ENCODE measurements at places on chromosomes 7 and 10. TPM values are rescaled to one million over a fixed set of nuclear protein-coding genes. Genes with fewer than 3 reads are reported as not detected.

AKR1E2 gene
- 6.3 TPM for total RNA-seq

CCDC136 gene
- 2.2 TPM for total RNA-seq

OR6B1 gene
- total RNA-seq = not detected

SPOCK2 gene
- 0.51 TPM for total RNA-seq

ODAD2 gene
- not detected for total RNA-seq

SLC39A12 gene
- not detected for total RNA-seq

IL15RA gene
- total RNA-seq = 2.9 TPM

LRMDA gene
- 4.4 TPM for total RNA-seq

PSD gene
- total RNA-seq = 0.31 TPM

TRUB1 gene
- total RNA-seq = 14.1 TPM

FUOM gene
- 16.1 TPM for total RNA-seq

SNX8 gene
- 130 TPM for total RNA-seq

RAB19 gene
- total RNA-seq = not detected

NPTX2 gene
- 0.12 TPM for total RNA-seq

PTTG1IP2 gene
- not detected for total RNA-seq

MKX gene
- total RNA-seq = not detected

CH25H gene
- 0.39 TPM for total RNA-seq

PNLIPRP2 gene
- not detected for total RNA-seq

ELFN1 gene
- 0.37 TPM for total RNA-seq

ACTR3C gene
- total RNA-seq = not detected

NODAL gene
- total RNA-seq = not detected

LRRD1 gene
- total RNA-seq = not detected
